RWPE2 (cell line): ENCODE measurements at places on chromosomes 2 and 18.

- DNase-seq: no peak
These were observed 96.9 kb downstream of the TANC1 start for GRCh38 chr2:159065313-159065712.

DNA sequence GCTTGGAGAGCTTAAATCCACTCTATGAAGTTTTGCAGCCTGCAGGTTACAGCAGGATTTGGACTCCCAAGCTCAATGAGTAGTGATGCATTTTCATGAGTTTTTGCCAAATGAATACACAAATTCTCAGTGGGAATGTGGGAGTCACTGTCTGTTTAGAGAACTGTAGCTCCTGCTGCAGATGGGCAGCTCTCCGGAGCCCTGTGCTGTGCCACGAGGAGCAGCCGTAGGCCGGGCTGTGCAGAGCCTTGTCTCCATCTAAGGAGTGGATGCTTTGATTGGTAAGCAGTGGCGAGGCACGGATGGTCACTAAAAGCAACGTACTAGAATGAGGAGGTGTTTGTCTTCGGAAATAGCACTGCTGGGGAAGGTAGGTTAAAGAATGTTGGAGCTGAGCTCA, 96.0 kb upstream of the NFATC1 start:
- no peak for DNase-seq

DNA sequence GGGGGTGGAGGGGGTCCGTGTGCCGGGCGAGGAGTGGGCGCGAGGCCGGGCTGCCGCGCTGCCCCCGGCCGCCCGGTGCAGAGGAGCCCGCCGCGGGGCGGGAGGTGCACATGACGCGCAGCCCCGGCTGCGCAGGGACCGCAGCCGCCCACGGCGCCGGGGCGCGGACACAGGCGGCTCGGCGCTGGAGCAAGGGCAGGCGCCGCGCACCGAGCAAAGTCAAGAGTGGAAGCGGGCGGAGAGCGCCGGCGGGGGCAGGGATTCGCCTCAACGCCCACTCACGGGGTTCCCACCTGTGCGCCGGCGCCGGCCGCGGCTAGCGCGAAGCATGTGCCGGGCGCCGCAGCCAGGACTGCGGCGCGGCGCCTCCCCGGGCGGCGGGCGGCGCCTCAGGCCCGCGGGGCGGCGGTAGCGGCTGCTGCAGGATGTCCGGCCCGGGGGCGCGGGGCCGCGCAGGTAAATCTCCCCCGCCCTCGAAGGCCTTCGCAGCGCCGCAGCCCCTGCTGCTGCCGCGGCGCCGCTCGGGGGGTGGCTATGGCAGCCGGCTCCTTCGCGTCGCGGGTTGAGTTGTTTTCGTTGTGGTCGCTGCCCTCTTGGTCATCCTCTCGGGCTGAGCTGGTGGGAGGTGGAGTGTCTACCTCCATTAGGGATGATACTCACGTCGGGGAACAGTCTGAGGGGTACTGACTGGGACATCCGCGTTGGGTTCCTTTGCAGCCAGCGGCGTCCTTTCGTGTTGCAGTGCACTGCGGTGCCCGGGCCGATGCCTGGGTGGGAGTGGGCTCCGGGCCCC, 216.3 kb upstream of the DTNA start:
- no peak for DNase-seq

DNA sequence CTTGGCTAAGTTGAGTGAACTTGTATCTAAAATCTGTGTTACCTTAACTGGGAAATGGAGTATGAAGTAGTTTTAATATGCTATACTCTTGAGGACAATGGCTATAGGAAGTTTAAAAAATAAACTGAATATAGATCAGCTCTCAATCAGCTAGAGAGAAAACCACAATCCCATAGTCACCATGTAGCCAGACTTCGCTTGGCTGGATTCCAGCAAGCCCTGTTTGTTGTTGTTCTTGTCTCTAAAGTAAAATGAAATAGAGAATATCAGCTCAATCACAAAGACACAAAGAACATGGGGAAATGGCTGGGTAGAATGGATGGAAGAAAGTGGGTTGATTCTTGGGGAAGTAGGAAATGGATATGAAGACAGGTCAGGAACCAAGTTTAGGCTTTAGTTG, 234.9 kb downstream of the PHLPP1 start:
- no peak for DNase-seq

DNA sequence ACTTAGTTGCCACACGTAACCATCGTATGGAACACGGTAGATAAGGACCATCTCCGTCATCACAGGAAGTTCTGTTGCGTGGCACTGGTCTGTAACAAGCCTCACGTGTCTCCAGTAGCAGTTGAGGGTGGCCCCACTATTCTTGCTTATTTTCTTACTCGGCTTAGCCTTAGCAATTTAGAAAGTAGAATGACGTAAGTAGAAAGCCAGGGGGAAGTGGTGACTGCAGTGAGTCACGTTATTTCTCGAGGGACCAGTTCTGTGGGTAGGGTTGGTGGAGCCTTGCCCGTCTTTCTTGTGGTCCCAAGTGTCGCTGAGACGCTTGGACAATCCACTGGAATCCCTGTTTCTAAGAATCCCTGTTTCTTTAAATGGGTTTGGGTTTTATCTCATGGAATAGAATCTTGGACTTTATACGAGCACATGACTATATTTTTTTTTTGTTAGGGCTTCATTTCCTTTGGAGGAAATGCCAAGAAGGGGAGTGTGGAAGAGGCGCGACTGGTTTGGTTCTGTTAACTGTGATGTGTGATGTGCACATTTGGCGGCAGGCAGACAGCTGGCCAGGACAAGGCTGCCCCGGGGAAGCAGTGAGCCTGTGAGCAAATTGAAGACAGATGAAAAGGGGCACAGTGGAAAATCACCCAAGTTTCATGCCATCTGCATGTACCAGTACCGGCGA, 96.2 kb downstream of the CABLES1 start:
- no peak for DNase-seq

DNA sequence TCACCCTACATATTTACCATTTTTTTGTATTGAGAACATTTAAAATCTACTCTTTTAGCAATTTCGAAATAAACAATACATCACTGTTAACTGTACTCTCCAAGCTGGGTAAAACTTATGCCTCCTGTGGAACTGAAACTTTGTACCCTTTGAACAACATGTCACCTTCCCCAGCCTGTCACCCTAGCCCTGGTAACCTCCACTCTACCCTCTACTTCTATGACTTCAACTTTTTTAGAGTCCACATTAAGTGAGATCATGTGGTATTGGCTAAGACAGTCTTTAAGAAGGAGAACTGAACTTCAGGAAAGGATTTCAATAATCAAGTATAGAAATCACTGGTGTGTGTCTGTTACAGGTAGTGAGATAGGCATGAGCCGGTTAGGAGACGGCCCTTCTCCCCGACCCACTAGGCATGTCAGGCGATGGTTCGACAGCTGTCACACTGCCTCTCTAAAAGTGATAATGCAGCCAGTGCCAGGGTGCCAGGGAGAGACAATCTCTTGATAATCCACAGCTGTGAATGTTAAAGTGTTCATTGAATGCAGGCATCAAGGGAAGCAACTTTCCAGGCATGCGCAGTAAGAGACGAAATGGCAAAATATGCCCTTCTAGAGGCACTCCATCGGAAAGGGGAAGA, 74.6 kb upstream of the RNF152 start:
- DNase-seq: no peak

DNA sequence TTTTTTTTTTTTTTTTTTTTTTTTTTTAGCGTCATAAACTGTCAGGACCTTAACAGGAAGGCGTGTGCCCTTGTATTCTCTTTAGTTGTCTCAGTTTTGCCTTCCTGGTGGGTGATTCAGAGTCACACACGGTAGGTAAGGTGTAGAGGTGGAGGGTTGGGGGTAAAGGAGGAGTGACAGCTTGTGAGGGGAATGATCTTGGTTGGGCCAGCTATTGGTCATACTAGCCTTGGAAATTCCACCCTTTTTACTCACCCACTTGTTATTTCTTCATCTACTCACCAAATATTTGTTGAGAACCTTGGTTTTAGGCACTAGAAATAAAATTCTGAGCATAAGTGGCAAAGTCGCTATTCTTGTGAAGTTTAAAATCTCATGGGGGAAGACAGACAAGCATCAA, 22.2 kb downstream of the SMIM21 start:
- no peak for DNase-seq

GRCh38 chr18:7025194-7025593, 92.4 kb downstream of the LAMA1 start:
- DNase-seq: no peak

DNA sequence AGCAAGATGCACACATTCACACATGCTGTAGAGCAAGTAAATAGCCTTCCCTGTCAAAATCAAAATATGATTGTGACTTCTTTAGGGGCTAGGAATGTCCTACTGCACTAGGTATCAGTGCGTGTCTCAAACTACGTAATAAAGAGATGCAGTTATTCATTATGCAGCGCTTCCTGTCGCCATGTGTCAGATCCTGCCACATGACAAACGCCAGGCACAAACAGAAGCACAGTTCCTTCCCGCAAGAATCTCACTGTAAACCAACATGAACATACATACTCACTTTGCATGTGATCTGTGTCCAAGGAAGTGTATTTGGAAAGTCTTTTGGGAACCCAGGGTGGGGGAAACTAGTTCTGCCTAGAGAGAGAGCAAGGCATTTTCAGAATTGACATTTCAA, 599.9 kb downstream of the RNF144A start:
- no peak for DNase-seq

- no peak for DNase-seq
These were observed 11.3 kb downstream of the IL1RN start for GRCh38 chr2:113138428-113139322.

- no peak for DNase-seq
These were observed 5.6 kb downstream of the PPP4R1 start for GRCh38 chr18:9608728-9609127.

DNA sequence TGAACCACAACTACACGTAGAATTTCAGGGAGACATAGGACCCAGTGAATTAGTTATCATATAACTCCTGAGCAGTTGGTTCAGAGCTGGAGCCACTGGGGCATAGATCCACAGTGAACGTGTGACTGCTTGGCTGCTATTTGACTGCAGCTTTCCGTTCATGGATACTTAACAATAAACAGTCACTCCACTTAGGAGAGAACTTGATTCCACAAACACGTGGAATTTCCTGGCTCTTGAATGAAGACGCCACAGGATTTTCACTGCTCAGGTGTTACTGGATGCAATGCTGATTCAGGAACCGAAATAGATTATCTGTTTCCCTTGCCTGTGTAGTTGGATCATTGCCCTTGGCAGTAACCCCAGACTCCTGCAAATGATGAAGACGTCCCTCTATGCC, 679.1 kb upstream of the ZEB2 start:
- DNase-seq: no peak

DNA sequence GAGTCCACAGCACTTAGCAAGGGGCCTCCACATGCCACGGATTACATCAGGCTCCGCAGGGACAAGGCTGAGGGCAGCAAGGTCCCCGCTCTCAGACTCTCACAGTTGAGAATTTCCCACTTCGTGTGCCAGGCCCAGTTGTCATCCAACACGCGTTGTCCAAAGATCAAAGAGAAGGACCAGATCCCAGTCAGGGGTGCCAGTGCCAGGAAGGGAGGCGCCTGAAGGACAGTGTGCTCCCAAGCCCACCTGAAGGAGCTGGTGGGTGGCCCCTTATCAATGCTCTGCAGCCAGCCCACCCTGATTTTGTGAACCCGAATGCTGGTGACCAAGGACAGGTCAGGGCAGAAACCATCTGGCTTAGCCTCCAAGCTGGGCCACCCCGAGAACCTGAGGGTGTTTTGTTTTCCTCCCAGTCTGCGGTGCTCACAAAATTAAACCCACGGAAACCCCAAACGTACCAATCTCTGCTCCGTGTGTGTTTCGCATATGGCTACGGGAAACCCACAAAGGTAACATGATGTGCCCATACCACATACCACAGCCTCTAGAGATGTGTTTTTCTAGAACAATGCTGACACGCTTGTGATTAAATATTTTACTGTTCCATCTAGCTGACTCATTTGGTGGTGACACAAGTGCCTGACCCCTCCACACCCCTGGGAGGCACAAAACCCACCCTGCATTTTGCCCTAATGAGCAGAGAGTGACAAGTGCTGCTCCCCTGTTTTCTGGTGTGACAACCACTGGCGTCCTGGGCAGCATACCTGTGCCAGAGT, 24.5 kb downstream of the CRACDL start:
- no peak for DNase-seq

DNA sequence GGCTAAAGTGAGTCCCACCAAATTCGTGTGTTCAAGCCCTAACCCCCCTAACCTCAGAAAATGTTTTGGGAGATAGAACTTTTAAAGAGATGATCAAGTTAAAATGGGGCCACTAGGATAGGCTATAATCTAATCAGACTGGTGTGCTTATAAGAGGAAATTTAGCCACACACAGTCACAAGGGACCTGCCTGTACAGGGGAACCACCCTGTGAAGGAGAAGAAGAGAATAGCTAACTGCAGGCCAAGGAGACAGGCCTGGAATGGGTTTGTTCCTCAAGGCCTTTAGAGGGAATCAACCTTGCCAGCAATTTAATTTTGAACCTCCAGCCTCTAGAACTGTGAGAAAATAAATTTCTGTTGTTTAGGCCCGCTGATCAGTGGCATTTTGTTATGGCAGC, 36.0 kb upstream of the TANK start:
- DNase-seq: no peak

GRCh38 chr2:206040525-206040924, 45.4 kb downstream of the INO80D start:
- no peak for DNase-seq

DNA sequence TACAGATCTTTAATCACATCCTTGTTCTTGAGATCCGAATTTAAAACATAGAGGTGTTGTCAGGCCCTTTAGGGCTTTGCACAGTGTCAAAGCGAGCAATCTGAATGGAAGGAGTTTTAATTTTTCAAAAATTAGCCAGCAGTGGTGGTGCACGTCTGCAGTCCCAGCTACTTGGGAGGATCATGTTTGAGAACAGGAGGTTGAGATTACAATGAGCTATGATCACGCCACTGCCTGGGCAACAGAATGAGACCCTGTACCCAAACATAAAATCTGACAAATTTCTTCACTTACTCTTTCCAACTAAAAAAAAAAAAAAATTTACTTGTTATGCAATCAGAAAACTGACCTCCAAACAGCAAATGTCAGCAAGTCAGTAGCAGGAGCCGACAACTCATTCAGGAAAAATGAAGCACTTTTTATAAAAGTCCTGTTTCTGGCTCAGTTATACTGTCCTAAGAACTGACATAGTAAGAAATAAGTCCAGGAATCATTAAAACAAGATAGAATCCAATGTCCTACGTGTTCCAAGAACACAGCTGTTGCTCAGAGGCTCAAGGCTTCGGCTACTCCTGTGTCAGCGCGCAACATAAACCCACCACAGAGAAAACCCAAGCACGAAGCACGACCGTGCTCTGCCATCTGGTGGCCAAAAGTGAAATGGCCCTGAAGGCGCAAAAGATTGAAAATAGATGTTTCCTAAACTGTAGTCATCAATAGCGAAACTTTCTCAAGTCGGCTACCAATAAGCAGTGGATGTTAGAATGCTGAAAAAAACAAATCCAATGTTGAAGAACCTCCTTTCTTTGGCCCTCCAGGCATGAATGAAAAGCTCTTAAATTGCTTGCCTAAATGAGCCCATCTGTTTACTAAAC, 138.1 kb downstream of the INO80D start:
- DNase-seq: no peak

GRCh38 chr2:154758871-154759270, 60.4 kb downstream of the KCNJ3 start:
- no peak for DNase-seq
